CD8-positive, alpha-beta T cell (primary cell): ENCODE measurements at places on chromosomes 13 and 19.

DNA sequence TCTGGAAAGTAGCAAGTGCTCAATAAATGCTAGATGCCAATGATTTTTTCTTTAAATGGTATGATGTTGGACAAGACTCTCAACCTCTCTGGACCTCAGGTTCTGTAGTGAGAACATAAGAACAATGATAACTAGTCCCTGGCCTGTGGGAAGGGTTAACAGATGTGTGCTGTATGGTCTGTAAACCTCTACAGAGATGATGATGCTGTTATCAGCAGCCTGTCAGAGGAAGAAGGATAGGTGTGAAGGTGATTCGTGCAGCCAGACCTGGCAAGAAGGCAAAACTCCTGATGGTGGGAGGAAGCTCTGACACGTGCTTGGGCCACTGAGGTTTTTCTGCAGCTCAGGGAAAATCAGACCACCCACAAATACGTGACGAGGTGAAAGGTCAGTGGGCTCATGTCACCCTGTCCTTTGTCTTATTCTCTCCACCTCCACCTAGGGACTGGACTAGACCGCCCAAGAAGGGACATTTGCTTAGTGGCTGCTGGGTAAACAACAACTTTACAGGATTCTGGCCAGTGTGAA lies 36.7 kb upstream of the UBL3 start:
- no peak for DNase-seq

DNA sequence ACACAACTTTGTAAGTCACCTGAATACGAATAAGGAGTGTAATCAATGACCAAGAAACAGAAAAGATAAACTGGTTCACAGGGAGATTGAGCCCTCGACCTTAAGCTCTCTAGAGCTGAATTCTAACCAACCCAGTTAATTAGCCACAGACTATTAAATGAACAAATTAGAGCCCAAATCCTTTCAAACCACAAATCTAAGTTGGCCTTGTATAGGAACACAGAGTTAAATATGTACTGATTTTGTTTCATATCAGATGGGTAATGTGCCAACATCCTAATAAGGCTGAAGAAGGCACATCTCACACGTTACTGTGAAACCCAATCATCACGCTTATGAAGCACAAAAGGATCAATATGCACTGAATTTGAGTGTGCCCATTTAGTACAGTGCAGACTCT lies 156.1 kb downstream of the LHFPL6 start:
- DNase-seq = no peak

DNA sequence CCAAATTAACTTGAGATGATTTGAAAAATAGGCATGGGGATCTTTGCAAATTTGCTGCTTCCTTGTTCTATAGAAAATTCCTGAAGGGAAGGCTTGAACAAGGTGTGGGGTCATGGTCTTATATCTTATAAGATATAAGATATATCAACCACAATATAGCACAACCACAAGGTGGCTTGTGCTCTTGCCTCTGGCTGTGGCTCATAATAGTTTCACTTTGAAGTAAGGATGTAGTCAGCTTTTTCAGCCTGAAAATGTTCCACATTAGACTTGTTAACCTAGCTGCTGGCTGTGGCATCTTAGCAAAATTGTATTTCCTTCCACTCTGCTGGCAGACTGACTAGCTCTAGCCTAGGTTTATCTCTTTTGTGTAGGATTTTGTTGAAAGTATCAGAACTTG lies 169.7 kb downstream of the KLF5 start:
- no peak for DNase-seq

DNA sequence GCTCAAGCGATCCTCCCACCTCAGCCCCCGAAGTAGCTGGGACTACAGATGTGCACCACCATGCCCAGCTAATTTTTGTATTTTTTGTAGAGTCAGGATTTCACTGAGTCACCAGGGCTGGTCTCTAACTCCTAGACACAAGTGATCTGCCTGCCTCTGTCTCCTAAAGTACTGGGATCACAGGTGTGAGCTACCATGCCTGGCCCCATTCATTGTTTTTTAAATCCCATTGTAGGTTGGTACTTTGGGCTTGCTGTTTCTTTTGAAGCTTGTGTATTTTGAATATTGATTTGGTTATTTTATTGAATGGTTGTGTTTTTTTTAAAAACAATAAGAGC lies 26.7 kb downstream of the ZMYM2 start:
- DNase-seq = no peak

DNA sequence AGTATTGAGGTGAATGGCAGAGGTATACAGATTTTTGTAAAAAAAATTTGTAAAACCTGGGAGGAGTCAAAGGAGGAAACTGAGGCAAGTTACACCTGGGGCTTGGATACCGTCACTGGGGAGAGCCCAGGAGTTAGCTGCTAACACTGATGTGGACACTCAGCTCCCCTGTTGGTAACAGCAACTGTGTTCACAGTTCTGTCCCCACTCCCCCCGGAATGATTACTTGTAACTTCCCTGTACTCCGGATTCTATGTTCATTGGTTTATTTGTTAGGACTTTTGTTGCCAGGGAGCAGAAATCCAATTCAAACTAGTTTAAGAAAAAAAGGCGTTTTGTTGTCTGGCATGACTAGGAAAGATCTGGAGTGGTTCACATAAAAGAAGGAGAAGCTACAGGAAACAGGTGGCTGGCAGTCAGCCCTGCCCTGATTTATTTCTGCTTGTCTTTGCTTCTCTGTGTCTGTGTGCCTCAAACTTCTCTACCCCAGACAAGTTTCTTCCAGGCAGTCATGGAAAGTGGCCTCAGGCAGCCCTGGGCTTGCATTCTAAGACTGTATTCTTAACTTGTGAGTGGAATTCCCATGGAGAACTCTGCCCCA lies 2.3 kb upstream of the GPR12 start:
- no peak for DNase-seq

- no peak for DNase-seq
Measured at GRCh38 chr19:10544242-10544752, 593 bp downstream of the ATG4D start.

DNA sequence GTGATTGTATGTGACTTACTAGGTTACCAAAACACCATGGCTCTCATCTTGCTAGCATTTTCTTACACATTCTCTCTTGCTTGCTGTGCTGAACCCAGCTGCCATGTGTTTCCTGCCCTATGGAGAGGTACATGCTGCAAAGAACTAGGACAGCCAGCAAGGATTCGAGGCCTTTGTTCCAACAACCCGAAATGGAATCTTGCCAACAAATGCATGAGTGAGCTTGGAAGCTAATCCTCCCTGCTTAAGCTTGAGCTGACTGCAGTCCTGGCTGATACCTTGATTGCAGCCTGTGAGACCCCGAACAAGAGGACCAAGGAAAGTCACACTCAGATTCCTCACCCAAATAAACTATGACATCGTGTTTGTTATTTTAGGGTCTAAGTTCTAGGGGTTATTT lies 651.2 kb downstream of the SLITRK6 start:
- no peak for DNase-seq

GRCh38 chr19:38392707-38393308 lies 4.3 kb downstream of the SPRED3 start:
- DNase-seq = no peak

- no peak for DNase-seq
Measured at GRCh38 chr19:12821761-12822160, 12.6 kb downstream of the RTBDN start.

DNA sequence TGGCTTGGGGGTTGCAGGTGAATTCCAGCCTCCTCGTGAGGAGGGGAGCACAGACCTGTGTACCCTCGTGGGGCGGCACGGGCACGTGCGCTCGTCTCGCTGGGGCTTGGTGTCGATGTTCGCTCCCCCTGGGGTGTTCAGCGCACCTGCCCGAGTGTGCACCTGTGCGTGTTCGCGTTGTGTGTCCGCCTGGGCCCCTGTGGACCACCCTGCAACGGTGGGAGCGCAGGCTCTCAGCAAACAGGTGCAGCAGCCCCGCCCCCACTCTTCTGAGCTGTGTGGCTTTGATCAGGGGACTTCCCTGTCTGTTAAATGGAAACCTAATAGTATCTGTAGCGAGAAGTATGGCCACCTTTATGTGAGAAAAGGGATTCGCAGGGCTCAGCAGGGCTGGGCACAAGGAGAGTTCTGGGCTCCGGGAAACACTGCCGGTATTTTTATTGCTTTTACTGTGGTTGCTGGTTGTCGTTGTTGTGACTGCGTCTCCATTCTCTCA lies 549 bp downstream of the SMIM17 start:
- no peak for DNase-seq

GRCh38 chr13:65535370-65535769 lies 1694.8 kb downstream of the PCDH9 start:
- DNase-seq = no peak

- no peak for DNase-seq
Measured at GRCh38 chr13:60612593-60612992, 215.6 kb downstream of the TDRD3 start.
